Activated naive CD8-positive, alpha-beta T cell treated with anti-CD3 and anti-CD28 coated beads, Interleukin-2, amount 10 ng/mL, durations not matched to agents 7 days and 5 days (primary cell): ENCODE measurements at places on chromosomes 16 and 17.

DNA sequence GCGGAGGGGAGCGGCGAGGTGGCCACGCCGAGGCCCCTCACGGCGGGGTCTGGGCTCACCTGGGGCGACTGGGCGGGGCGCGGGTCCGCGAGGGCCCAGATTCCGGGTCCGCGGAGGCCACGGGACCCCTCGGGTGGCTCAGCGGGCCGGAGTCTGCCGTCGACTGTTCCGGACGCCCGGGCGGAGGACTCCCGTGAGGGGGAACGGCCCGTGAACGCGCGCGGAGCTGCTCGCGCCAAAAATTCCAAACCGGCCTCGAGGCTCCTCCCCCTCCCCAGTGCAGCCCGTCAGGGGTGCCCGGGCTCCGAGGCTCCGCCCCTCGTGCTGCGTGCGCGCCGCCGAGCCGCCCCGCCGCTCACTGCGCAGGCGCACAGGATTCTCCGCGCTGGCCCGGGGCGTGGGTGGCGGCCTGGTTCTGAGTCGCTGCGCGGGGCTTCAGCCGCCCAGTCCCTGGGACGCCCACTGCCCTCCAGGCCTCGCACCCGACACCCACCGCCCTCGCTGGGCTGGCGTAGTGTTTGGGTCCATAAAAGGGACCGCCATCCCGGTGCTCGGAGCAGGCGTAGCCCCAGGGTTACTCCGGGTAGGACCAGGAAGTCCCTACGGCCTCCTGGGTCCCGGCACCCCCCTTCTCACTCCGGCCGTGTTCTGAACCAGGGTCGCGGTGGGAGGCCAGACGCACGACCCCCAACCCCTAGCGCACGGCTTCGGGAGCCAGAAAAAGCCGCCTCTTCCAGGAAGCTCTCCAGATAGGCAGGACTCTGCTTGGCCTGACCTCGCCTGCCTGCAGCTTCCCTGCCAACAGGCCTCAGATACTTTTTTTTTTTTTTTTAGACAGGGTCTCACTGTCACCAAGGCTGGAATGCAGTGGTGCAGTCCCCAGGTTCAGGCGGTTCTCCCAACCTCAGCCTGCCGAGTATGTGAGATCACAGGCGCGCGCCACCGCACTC is at the start of gene PKMYT1:
PKMYT1 (minus strand) TSS at position 220 of the 950 bp plus-strand sequence. CDS start 789 bp downstream, outside the sequence.
- peak; percentile 99 for DNase-seq

DNA sequence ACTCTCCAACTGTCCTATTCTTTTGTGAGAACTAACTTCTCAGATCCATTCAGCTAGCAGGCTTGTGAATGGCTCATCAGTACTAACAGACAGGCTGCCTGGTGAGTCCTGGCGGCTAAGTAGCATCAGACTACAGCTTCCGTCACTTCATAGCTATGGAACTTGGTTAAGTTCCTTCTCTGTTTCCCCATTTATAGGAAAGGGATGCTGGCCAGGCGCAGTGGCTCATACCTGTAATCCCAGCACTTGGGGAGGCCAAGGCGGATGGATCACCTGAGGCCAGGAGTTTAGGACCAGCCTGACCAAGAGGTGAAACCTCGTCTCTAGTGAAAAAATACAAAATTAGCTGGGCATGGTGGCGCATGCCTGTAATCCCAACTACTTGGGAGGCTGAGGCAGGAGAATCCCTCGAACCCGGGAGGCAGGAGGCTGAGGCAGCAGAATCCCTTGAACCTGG is 49.9 kb upstream of the TANGO6 start:
- DNase-seq: no peak

DNA sequence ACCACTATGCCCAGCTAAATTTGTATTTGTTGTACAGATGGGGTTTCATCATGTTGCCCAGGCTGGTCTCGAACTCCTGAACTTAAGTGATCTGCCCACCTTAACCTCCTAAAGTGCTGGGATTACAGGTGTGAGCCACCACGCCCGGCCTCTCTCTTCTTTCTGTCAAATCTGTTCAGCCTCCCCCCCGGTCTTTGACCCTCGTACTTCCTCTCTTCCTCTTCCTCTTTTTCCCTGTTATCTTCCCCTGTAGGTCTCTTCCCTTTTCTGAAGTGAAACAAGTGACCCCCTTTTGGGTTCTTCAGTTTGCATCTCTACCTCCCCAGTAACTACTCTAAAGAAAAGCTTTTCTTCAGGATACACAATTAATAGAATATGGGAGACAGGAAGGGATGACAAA is 31.7 kb upstream of the DHX40 start:
- no peak for DNase-seq

GRCh38 chr17:45431531-45432404 is 902 bp downstream of the ARHGAP27 start:
- DNase-seq: peak; percentile 94

DNA sequence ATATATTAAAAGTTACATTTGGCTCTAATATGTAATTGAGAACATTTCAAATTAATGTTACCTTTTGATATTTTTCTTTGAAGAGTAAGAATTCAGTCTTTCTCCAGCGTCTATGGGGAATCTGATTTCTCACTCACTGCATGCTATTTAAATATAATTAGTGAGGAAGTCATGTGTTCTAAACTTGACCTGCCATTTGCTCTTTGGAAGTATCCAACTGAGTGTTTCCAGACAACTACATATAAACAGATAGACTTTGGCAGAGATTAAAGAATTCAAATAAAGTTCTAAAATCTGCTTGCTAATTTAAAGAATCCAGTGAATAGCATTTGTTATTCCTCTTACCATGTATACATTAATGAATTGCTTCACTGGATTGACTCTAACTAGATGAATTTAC is 23.5 kb downstream of the OMG start:
- no peak for DNase-seq

DNA sequence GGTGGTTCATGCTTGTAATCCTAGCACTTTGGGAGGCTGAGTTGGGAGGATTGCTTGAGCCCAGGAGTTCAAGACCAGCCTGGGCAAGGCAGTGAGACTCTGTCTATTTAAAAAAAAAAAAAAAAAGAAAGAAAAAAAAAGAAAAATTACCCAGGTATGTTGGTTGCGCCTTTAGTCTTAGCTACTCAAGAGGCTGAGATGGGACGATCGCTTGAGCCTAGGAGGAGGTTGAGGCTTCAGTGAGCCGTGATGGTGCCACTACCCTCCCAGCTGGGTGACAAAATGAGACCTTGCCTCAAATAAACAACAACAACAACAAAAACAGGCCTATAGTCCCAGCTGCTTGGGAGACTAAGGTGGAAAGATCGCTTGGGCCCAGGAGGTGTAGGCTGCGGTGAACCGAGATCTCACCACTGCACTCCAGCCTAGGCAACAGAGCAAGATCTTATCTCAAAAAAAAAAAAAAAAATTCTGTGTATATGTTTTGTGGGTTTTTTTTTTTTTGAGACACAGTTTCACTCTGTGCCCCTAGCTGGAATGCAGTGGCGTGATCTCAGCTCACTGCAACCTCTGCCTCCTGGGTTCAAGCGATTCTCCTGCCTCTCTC is 12.5 kb upstream of the ANKRD40CL start:
- DNase-seq: peak; percentile 62

- DNase-seq: peak; percentile 93
Observed at GRCh38 chr17:81666342-81667191, at the start of the genes CCDC137 and OXLD1. TSS of gene CCDC137 (plus strand) at chr17:81666737. CDS start at chr17:81666767, 30 bp downstream. TSS of gene OXLD1 (minus strand) at chr17:81666605. CDS start at chr17:81666577, 28 bp downstream.

GRCh38 chr16:80824623-80825364 is 20.4 kb upstream of the CDYL2 start:
- no peak for DNase-seq

GRCh38 chr16:60727851-60728250 is 1308.4 kb downstream of the CDH8 start:
- no peak for DNase-seq

DNA sequence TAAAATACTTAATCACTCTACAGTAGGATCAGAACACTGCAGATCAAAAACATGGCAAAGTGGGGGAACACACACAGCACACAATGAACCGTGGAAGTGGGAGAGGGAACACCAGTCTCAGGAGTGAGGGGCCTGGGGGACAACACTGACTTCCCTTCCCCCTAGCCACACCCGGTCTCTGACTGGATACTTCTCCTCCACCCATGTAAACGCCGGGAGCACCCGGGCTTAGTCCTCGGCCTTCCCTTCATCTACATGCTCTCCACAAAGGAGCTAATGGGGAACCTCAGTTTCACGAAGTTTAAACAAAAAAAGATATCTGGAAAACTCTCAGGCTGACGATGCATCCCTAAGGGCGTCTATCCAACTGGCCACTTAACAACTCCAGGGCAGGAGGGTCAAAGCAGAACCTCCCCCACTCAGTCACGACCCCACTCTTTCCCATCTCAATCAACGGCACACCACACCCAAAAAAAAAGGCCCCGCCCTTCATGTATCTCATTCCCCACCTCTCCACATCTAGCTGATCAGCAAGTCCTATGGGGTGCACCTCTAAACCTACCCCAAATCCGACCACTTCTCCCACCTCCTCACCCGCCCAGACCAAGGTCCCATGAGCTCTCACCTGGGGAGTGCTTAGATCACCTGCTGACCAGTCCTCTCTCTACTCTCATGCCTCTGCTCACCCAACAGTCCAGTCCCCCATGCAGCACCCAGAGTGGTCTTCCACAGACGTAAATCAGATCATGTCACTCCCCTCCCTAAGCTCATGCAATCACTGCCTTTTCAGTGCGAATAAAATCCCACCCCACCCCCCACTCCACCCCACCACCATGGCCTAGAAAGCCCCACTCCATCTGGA is 7.4 kb downstream of the ZDHHC7 start:
- no peak for DNase-seq

GRCh38 chr17:54976316-54976715 is 7.8 kb downstream of the STXBP4 start:
- no peak for DNase-seq

- DNase-seq: no peak
Observed at GRCh38 chr16:27257271-27257670, 11.3 kb downstream of the NSMCE1 start.

DNA sequence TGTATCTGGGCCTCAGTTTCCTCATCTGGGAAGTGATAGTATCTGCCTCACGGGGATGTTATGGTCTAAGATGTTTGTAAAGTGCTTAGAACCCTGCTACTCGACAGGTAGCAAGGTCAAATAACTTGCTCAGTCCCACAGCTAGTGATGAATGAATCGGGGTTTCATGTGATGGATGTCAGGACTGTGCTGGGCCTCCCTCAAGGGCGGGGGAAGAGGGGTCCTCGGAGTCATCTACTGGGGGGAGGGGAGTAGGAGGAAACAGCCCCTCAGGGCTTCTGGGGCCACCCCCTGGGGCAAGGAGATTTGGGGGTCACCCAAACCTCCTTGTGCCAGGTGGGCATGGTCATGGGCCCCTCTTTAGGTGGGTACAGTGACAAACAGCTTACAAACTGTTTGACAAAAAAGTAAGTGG is 732 bp downstream of the PNPO start:
- no peak for DNase-seq

DNA sequence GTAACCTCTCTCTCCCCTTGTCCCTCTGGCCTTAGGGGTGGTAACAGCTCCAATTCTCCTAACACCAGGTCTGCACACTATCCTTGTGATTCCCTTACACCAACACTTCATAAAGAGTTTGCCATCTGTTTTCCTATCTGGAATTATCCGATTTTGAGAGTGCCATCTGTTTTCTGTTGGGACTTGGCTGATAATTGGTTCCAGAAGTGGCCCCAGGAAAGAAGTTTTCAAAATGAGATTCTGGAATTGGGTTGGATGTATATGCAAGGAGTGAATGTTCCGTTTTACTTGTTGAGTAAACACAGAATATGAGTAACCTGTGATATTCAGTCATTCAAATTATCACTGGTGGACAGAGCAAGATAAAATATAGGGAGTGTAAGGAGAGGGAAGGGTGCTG is 134.1 kb upstream of the HS3ST3A1 start:
- DNase-seq: no peak

DNA sequence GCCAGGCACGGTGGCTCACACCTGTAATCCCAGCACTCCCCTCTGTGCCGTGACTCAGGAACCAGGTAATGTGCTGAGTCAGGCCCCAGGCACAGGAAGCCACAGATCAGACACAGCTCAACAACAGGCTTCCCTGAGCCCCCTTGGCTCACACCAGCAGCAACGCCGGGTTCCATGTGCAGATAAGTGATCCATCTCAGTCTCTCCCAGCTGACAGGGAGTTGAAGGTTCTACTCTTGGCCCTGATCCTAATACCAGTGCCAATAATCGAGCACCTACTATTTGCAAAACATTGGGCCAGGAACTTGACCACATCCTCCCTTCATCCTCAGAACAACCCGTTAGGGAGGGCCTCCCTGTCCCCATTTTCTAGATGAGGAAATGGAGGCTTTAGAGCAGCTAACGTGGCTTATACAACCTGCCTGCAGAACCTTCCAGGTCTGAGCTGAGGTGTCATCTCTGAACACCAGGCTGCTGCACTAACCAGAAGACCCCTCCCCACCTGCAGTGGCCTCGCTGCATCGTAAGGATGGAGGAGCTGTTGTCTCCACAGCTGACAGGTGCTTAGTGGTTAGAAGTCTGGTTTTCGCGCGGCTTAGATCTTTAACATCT is 64.8 kb upstream of the AMZ2 start:
- DNase-seq: peak; percentile 63

DNA sequence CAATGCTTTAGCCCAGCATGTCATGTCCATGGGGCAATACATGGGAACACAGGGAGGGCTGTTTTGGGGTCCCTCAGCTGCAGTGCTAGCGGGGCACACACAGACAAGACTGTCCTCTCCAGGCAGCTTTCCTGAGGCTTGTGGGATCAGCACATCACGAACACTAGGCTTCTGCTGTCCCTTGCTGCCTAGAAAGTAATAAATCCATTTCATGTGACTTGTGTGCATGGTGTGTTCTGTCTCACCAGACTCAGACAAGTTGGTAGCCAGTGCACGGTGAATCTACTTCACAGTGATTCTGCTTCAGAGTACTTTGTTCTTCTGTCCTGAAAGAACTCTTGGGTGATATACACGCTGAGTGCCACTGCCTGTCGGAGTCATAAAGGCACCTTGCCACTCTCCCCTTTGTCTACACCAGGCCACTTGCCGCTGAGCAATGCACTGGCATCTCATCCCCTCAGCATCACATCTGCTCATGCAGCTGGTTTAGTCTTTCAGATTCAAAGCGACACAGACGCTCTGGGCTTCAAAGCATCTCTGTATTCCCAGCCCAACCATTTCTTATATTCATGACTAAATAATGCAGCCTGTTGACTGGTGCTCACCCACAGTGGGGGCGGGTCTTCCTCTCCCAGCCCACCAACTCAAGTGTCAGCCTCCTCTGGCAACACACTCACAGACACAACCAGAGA is 95.2 kb upstream of the COX10 start:
- DNase-seq: no peak

DNA sequence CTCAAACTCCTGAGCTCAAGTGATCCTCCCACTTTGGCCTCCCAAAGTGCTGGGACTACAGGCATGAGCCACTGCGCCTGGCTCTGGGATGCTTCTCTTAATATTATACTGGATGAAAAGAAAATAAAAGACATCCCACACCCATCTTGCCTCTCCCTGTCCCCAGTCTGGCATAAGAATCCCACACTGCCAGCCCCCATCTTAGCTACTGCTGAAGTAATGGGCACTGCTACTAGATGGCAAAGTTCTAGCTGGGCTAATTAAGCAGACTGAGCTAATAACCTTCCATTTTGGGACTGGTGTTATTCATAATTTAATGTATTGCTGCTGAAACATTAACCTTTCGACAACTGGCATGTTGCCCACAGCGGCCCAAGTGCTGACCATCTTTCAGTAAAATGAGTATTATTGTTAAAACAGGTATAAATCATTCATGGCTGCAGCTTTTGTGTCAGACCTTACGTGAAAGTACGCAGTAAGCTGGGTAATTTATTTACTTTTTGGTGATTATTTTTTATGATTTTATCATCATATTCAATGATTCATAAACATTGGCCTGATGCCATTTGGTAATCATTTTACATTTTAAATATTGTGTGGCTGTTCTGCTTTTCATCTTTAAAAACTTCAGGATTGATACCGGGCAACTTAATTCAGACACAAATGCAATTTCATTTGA is 47.4 kb upstream of the ZFHX3 start:
- DNase-seq: no peak
